ENCODE measurements at places on chromosomes 7 and 10.

- DNase-seq, result no peak
Observed at GRCh38 chr10:6102128-6102527, 13.3 kb downstream of the RBM17 start.

DNA sequence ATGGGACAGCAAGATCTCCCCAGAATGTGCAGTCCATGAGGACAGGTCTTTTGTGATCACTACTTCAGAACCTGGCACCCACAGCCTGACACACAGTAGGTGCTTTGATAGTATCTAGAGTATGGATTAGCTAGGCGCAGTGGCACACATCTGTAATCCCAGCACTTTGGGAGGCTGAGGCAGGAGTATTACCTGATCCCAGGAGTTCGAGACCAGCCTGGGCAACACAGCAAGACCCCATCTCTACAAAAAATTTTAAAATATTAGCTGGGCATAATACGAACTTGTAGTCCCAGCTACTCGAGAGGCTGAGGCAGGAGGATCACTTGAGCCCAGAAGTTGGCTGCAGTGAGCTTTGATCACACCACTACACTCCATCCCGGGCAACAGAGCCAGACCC is 22.3 kb upstream of the ARPC1B start:
- DNase-seq, result no peak

DNA sequence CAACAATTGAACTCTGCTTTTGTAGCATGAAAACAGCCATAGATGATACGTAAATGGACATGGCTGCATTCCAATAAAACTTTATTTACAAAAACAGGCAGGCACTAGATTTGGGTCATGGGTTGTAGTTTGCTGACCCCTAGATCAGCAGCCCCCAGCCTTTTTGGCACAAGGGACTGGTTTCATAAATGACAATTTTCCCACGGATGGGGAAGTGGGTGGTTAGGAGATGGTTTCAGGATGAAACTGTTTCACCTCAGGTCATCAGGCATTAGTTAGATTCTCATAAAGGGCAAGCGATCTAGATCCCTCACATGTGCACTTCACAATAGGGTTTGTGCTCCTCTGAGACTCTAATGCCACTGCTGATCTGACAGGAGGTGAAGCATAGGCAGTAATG is 16.5 kb upstream of the ANK3 start:
- DNase-seq, result no peak

DNA sequence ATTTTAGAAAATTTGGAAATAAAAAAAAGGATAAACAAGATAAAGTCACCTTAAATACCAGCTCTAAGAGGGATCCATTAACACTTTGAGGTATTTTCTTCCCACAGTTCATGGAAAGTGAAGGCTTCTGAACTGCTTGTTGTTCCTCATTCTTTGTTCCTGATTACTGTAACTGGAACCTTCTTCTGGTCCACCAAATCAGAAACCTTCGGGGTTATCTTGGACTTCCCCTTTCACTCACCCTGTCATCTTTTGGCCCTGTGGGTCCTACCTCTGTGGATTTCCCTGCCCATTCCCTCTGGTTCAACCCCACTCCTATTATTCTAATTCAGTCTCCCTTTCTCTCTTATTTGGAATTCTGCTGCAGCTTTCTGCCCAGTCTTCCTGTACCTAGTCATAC is 116.5 kb upstream of the PRPS1L1 start:
- no peak for DNase-seq

DNA sequence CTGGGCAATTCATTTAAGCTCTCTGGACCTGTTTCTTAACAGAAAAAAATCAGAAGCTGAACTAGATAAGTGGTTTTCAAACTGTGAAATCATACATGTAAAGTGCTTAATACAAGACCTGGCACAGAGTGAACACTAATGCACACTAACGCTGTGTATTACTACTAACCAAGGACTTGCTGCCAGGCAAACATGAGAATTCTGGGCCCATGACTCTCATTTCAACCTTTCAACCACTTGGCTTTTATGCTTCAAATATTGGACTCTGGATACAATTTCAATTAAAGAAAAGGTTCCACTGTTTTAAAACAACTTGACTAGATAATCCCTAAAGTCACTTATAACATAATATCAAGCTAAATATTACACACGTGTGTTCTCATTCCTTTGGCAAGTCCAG is 73.4 kb downstream of the SRPK2 start:
- DNase-seq, result no peak

DNA sequence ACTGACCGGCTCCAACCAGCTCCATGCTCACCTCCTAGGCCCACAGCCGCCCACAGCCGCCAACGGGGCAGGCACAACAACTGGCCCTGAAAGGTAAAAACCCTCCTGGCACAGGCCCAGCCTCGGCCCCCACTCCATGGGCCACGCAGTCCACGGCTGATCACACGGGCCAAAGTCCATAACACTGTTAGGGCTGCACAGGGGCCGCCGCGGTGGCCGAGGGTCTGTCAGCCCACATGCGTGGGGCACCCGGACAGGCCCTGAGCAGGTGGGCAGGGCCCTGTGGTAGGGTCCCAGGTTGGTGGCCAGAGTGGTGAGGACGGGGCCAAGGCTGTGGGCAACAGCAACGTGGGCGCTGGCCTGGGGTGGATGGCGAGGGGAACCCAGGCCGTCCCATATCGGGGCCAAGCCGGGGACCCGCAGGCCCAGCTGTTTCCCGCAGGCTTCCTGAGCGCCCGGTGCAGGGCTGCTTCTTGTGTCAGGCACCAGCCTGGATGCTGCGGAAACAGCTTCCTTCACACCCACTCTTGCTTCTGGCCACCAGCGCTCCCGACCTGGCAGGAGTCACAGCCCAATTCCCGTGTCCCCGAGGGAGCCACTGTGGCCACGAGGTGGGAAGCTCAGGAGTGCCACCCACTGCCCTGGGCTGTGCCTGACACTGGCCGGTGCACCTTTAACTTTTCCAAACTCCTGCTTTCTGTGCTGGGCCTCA is 29.2 kb downstream of the CYP2W1 start:
- DNase-seq, result no peak

DNA sequence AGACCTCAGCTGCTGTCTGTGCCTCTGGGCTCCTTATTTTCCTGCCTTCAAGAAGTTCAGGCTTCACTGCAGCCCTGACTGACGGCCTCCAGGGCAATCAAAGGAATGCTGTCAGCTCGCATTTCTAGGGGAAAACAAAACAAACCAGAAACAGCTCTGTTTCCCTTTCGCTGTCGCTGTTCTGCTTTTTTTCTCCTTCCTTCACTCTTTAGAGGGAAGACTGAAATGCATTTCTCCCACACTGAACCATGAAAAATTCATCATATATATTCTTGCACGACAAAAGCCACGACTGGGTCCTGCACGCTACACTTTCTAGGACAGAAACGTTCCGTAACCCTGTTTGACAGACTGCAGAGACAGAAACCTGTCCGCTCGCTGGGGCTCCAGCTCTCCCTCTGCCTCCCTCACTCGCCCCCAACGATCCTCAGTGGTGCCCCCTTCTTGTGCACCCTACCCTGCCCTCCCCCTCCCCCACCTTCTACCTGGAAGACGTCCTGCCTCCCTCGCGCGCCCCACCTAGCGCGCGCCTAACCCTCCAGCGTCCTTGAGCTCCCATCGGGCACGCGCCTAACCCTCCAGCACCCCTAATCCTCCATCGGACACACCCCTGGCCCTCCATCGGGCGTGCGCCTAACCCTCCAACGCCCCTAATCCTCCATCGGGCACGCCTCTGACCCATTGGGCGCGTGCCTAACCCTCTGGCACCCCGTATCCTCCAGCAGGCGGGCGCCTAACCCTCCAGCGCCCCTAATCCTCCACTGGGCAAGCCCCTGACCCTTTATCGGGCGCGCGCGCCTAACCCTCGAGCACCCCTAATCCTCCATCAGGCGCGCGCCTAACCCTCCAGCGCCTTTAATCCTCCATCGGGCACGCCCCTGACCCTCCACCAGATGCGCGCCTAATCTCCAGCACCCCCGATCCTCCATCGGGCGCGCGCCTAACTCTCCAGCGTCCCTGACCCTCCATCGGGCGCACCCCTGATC is 37.1 kb downstream of the SVOPL start:
- DNase-seq, result no peak

DNA sequence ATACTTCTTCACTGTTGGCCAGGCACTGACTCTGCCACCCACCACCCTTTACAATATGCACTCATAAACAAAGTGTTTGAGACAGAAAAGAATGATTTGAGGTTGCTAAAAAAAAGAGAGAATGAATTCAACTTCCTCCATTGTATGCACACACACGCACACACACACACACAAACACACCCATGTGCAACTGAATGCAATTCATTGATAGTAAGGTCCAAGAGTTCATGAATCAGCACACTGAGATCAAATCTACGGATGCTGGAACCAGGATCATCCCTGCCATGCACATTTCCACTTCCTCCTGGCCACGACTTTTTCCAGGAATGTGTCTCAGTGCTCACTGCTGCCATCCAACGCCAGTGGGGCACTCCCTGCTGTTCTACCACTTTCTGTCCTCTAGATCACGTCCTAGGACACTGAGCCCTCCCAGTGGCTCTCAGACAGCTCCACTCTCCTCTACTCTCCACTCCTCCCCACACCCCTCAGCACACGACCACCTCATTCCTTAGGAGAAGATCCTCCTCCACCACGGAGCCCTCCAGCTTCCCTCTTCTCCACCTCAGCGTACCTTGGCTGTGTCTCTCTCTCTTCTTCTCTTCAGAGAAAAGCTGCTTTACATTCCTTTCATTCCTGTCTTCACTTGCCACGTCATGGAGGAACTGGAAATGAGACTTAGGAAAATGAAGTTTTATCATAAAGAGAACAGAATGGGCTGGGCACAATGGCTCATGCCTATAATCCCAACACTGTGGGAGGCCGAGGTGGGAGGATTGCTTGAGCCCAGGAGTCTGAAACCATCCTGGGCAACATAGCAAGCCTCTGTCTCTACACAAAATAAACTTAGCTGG is 12.0 kb upstream of the TMEM213 start:
- no peak for DNase-seq

DNA sequence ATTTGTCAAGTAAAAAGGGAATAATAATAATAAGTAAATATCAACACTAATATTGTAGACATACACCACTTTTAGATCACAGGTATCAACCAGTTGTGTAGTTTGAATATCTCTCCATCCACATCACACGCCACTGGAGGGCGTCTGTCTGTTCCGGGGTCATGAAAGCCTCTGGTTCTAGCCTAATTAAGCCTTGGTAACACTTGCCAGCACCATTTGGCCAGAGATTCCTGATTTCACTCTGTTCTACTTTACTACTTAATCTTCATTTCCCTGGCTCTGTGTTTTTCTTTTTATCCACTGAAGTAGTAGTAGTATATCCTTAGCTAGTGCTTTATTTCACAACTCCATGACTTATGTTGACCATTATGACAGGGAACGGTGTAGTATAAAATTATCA is 285.6 kb upstream of the POM121L12 start:
- DNase-seq, result no peak

DNA sequence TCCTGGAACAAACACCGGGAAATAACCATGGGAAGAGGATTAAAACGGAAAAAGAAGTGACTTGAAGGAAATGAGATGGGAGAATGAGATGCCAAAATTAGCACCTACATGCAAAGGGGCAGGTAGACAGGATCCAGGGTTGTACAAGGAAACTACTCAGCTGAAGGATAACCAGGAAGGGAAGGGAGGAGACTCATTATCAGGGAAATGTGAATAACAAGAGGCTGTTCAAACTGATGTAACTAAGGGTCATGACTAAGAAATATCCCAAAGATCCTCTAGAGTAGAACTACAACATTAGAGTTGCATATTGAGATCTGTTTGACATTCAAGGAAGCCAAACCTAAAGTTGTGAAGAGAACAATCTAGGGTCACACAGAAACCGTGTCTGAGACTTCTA is 166.2 kb upstream of the SP8 start:
- DNase-seq, result no peak

DNA sequence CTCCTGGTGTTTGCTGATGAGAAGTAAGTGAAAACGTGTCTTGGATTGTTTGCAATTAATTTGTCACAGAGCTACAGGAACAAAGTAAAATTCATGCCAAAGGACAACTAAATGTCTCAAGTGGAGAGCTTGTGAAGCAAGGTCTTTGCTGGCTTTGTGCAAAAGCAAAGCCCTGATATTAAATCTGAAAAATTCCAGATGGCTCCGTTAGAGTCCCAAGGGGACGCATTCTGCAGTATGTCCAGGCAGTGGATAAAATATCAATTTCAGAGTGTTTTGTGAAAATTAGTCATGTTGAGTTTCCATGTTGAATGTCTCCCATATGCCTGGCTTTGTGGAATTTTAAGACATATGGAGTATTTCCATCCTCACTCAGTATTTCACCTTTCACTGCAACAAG is 102.5 kb upstream of the PTN start:
- DNase-seq, result no peak

GRCh38 chr7:36036590-36036989 is 116.5 kb upstream of the EEPD1 start:
- no peak for DNase-seq

DNA sequence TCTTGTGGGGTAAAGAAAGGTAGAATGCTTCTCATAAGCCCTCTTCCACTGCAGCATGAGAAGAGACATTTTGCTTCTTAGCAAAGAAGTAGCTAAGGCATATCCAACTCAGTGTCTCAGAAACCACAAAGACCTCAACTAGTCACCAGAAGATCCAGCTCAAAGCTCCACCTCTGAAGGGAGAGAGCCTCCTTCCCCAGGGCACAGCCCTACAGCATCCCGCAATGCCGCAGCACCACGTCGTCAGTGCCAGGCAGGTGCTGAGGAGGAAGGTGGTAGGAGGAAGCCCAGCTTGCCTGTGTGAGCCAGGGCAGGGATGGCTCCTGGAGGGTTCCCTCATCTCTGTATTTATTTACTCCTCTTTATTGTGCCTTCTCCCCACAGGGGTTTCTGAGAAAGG is 385.6 kb upstream of the NPVF start:
- no peak for DNase-seq

GRCh38 chr7:129835569-129835968 is 117.2 kb downstream of the UBE2H start:
- DNase-seq, result no peak

GRCh38 chr7:74063646-74064045 is 20.0 kb upstream of the LIMK1 start:
- no peak for DNase-seq

DNA sequence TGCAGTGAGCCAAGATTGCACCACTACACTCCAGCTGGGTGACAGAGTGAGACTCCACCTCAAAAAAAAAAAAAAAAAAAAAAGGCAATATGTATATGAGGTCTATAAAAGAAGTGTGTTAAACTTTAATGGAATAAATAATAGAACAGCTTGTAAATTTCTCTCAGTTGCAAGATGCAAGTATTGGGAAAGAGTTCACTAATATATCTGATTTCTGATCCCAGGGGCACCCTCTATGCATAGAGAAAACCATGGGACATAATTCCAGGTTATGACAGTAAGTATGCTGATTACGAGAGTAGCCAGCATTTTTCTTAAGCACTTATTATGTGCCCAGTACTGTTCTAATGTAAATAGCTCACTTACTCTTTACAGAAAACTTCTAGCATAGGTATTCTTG is 66.1 kb upstream of the AFAP1L2 start:
- no peak for DNase-seq

GRCh38 chr10:69472544-69472943 is 21.3 kb downstream of the TSPAN15 start:
- no peak for DNase-seq

- DNase-seq, result no peak
Observed at GRCh38 chr7:66771795-66772194, 31.3 kb downstream of the RABGEF1 start.

Data from HCEC 1CT (cell line).